ENCODE measurements at places on chromosomes 2 and 18. TPM values are rescaled to one million over a fixed set of nuclear protein-coding genes. Genes with fewer than 3 reads are reported as not detected.

The KANSL1L gene
- total RNA-seq: 55.9 TPM

The MC5R gene
- total RNA-seq: not detected

- DNase-seq: no peak
Observed at GRCh38 chr2:391696-392095, 103.8 kb upstream of the ALKAL2 start.

The THADA gene
- total RNA-seq: 40.8 TPM

DNA sequence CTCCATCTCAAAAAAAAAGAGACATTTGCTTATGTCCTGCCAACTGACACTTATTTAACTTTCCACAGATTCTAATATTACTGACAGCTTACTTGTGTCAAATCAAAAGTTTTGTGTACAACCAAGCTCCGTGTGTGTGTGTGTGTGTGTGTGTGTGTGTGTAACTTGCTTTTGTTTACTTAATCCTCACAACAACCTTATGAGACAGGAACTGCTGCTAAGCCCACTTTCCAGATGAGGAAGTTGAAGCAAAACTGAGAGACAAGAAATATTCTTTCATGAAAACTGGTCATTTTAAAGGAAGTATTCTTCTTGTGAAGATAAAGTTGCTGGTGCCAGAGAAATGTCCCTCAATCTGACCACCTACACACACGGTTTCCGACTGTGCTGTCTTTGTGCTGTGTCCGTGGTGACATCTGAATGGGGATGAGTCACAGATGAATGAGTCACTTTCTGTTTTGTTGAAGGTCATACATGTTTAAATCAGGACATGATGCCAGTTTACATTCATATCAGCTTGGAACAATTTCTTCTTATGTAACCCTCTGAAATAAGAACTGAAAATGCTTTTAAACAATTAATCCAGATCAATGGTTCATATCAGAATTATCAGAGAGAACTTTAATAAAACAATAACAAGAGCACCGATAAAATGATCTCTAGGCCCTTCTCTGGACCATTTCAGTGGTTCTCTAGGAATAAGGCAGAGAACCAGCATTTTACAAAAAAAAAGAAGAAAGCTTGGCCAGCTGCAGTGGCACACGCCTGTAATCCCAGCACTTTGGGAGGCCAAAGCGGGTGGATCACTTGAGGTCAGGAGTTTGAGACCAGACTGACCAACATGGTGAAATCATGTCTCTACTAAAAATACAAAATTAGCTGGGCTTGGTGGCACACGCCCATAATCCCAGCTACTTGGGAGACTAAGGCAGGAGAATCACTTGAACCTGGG lies 95.5 kb downstream of the THNSL2 start:
- no peak for DNase-seq

The ASAP2 gene
- 47.1 TPM for total RNA-seq

GRCh38 chr2:234304950-234305349 lies 191.9 kb downstream of the ARL4C start:
- DNase-seq: no peak

DNA sequence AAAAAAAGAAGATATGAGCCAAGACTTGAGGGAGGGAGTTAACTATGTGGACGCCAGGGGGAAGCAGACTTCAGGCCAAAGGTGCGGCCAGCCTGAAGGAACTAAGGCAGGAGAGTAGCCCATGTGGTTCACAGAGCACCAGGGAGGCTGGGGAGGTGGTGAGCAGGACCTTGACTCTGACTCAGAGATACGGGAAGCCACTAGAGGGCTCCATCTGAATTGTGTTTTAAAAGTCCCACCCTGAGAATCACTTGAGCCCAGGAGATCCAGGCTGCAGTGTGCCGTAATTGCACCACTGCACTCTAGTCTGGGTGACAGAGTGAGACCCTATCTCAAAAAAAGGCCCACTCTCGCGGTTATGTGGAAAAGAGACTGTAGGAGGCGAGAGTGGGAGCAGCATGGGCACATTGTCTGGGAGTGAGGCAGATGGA lies 12.3 kb downstream of the CEP192 start:
- DNase-seq: no peak

The KCNJ13 gene
- not detected for total RNA-seq

DNA sequence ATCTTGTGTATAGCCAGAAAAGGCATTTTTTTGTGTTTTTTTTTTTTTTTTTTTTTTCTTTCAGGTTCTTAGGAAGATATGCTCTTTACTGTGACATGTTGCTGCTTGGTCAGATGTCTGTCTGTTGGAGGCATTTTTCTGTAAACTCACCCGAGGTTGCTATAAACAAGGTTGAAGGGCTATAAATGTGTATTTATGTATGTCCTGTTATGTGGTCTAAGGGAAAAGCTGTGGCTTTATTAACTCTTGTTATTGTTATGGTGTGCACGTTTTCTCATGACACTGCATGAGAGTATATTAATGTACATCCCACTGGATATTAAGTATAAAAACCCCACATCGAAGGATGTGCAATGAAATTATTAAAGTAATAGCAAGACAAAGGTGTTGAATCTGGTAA lies 102.0 kb downstream of the ZNF532 start:
- no peak for DNase-seq
